Effector memory CD4-positive, alpha-beta T cell (primary cell): ENCODE measurements at places on chromosomes 12 and 14.

GRCh38 chr12:32603858-32604257 is 75.2 kb upstream of the DNM1L start:
- DNase-seq = no peak

DNA sequence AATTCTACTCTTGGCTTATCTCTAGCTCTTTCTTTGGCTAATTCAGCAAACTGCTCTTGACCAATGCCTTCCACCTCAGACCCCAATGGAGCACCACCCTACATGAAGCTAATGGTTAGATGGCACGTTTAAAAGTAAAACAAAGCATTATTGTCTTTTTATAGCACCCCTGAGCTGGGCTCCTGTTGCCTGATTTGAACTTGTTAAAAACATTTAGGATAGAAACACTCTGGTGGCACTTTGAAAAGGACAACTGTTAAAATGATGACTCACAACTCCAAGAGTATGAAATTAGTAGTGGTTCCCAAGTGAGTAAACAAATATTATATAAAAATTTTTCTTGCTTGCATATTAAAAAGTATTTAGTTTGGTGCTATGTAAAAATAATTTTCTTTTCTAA is 299.6 kb upstream of the DCN start:
- no peak for DNase-seq

GRCh38 chr14:61641914-61642613 is 53.2 kb upstream of the HIF1A start:
- no peak for DNase-seq

DNA sequence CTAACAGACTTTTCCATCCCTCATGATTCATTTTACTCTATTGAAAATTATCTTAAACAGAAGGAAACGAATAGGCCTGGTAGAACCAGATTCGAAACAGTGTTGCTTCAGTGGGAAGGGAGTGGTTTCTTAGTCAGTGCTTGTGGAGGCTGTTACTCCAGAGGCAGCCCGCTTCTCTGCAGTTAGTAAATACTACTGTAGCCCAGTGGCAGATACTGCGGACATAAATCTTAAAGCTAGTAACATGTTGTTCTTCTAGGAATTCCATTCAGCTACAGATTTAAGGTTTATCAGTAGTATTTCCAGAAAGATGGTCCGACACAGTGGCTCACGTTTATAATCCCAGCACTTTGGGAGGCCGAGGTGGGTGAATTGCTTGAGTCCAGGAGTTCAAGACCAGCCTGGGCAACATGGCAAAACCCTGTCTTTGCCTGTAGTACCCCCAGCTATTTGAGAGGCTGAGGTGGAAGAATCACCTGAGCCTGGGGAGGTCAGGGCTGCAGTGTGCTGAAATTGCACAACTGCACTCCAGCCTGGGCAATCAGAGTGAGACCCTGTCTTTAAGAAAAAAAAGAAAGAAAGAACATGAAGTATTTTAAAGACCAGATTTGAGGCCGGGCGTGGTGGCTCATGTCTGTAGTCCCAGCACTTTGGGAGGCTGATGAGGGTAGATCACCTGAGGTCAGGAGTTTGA is 45.9 kb downstream of the DIP2B start:
- no peak for DNase-seq

- no peak for DNase-seq
Measured at GRCh38 chr14:64419003-64419402, 30.9 kb downstream of the MTHFD1 start.

DNA sequence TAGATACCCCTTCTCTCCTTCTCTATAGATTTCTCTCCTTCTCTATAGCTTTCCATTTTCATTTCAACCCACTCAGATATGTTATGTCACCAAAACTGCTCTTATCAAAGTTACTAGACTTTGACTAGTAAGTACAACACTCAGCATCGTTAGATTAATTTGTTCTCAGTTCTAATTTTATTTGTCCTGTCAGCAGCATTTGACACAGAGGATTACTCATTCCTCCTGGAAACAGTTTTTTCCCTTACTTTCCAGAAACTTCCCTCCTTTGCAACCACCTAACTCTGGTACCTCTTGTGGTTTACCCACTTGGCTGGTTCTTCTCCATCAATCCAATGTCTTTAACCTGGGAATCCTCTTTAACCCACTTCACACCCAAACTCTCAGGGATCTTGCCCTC is 423.7 kb downstream of the TMTC2 start:
- DNase-seq = no peak

DNA sequence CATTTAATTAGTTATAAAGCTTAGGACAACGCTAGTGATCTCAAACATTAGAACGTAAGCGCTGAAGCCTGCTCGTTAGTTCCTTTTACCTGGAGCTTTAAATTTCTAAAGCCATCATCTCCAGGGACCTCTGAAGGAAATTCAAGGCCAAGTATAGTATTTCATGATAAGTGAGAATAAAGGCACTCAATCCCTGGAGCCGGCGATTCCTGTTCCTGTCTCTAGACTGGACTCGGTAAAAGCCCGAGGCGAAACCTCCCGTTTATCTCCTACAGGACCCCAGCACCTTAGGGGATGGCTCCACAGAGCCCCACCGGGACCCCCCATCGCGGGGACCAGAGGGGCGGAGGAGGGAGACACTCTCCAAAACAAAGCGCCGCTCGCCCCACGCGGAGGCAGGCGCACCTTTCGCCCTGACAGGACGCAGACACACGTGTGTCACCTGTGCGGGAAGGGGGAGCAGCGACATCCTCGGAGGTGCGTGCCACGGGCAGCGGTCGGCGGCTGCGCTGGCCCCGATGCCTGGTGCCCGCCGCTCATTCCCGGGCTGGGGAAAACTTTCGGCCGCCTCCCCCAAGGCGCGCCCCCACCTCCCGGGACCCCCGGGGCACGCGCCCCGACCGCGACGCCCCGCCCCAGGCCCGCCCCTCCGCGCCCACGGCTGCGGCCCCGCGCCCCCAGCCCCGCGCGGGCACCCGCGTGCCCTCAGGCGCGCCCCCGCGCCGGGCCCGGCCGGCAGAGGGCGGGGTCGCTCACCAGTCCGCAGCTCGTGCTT is 678 bp downstream of the RPS6KA5 start:
- DNase-seq = peak; percentile 50

DNA sequence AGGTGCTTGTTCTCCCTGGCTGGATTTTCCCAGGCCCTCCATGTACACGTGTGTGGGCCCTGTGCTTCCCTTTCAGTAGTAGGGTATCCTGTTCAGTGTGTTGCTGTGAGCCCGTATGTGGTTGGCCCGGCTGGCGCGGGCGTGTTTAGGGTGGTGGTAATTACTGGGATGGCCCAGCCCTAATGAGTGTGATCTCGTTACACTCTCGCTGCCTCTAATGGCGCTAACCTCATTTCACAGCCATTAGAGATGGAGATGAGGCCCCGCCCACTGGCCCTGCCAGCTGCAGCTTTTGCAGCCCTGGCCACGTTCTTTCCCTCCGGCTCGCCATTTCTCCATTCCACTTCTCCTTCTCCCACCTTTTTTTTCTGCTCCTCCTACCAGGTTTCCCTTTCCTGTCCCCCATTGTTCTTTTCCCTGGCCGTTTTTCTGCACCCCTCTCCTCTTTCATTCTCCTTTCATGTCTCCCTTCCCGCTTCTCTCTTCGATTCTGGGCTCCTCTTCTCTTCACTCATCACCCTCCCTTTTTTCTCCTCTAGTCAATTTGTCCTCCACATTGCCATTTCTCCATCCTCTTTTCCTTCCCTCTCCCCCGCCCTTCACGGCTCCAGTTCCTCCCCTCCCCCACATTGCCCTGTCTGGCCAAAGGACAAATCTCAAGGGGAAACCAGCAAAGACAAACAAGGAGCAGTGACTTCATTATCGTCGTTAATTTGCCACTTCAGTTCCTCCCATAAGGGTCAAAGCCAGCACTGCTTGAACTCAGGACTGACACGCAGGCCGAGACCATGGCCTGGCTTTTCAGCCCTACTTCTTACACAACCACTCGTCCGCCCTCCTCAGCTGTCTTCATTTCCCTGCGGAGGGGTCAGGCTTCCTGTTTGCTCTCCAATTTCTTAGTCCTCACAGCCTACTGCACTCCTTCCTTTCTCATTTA is 6.8 kb downstream of the ZFHX2 start:
- no peak for DNase-seq

- DNase-seq = no peak
Measured at GRCh38 chr14:23577004-23577681, 1.4 kb downstream of the JPH4 start.

GRCh38 chr12:24661657-24662096 is 287.2 kb downstream of the BCAT1 start:
- no peak for DNase-seq

DNA sequence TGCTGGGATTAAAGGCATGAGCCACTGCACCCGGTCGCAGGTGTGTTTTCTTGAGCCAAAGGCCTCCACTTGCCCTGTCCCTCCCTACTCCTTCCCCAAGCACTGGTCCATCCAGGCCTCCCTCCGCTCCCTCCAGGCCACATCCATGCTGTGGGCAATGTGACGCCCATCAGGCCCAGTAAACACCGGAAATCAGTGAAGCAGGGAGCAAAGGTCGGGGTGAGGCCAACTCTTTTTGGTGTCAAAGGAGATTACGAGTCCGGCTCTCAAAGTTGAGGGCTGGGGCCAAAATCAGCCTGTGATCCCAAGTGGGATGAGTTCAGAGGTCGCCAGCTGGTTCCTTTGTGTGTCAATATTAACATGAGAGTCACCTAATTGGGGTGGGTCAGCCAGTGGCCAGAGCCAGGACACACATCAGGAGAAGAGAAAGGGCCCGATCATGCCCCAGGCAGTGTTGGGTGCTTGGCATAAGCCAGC is 195.7 kb downstream of the RBM19 start:
- no peak for DNase-seq

- no peak for DNase-seq
Measured at GRCh38 chr12:89845767-89846166, 137.1 kb upstream of the ATP2B1 start.

DNA sequence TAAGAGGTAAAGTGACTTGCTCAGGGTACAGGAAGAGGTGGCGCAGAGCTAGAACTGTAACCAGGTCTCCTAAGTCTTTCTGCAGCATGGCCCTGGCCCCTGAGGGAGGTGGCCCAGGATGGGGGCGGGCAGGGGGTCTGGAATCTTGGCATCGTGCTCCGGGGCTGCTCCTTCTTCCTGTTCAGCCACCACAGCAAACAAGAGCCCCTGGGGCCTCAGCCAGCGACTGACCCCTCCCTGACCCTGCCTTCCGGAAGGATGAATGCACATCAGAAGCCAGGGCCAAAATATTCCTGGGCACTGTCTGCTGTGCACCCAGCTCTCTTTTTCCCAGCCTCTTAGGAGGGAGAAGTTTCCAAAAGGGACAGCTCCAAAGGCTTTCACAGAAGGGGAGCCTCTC is 242.8 kb downstream of the DPF3 start:
- no peak for DNase-seq
